ENCODE measurements at places on chromosomes 12 and 14.

DNA sequence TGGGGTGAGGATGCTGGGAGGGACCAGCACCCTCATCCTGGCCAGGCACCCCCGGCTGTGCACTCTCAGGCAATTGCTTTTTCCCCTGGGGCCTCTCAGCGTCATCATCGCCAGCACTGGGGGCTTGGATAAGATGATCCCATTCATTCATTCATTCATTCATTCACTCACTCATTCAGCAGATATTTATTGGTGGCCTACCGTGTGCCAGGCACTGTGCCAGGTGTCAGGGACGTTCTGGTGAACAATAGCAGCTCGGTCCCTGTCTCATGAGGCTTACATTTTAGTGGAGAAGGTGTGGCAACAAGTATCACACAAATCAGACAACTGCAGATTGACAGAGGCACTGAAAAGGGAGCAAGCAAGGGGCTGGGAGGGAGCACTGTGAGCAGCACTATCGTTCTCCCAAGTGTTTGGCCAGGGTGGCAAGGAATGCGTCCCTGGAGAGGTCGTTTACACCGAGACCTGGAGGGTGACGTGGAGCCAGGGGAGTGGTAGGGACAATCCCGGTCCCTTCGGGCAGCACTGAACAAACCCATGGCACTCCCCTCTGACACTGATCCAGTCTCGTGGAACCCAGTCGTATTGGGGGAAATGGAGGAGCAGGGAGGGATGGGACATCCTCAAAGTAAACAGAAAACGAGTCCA, 124.1 kb downstream of the PAPOLA start:
- no peak for DNase-seq

DNA sequence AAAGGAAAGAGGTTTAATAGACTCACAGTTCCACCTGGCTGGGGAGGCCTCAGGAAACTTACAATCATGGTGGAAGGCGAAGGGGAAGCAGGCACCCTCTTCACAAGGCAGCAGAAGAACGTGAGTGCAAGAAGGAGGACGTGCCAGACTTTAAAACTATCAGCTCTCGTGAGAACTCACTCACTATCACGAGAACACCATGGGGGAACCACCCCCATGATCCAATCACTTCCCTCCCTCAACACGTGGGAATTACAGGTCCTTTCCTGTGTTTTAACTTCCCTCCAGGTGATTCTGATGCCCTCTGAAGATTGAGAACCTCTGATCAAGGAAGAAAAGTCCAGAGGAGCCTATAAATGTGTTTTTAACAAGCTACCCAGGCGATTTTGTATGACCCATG, 358.7 kb downstream of the MED13L start:
- no peak for DNase-seq

DNA sequence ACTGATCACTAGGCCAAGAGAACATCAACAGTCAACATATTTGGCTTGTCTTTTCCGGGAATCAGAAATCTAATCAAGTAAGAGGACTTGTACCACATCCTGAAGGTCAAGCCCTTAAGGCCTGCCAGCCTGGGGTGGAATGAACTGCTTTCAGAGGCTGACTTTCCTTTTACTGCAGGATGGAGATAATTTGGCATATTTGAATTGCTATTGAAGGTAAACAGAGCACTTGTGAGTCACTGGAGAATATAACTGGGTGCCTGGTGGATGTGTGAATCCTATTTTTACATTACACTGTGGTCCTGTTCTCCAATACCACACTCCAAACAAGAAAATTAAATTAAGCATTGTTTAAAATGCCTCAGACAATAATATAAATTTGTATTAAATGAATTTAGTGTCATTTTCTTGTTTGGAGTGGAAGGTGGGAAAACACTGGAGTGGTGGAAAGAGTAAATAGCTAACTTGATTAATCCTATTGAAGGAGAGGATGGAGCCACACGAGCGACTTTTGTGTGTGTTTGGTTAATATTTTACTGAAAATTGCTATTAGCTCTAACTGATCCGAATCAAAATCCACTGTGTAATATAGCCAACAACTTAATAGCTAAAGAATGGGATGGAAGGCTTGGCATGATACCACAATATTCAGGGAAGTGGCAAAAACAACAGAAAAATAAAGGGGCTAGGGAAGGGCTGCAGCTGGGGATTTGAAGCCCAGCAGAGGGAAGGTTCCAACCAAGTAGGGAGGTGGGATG, 89.4 kb downstream of the OTX2 start:
- DNase-seq = no peak

DNA sequence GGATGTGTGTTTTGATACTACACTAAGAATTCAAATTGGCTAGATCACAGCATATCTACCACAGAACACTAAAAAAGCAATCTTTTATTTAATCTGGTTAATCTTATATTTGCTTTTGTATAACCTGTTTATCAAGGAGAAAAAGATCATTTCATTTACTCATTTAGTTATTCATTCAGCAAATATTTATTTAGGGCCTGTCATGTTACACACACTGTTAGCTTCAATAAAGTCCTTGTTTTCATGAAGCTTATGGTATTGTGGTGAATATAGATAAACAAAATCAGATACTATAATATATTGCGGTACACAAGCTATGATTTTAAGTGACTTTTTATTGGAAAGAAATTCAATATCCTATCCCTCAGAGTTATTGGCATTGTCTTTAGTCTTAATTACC, 350.8 kb downstream of the LRFN5 start:
- DNase-seq = no peak

Measured in fibroblast of skin of left quadriceps (primary cell).